ENCODE measurements at places on chromosomes 6 and 20.

DNA sequence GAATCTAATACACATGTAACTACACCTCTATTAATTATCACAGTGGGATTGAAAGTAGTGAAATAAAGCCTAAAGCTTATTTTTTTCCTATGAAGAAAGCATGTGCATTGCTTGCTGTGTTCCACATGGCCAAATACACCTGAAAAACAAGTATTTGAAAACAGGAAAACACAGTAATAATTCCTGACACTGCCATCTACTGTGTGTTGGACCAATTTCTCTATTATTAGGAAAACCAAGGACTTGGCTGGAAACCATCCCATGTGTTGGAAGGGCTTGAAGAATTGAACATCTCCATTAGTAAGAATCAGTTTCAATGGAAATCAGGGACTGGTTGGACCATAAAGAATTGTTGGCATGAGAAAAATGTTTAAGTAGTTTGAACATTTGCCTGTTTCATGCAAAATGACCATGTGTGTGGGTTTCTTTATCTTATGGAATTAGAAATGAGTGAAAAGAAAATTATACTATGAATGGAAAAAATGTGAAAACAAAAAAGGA is 124.1 kb downstream of the PHF3 start:
- no peak for DNase-seq

DNA sequence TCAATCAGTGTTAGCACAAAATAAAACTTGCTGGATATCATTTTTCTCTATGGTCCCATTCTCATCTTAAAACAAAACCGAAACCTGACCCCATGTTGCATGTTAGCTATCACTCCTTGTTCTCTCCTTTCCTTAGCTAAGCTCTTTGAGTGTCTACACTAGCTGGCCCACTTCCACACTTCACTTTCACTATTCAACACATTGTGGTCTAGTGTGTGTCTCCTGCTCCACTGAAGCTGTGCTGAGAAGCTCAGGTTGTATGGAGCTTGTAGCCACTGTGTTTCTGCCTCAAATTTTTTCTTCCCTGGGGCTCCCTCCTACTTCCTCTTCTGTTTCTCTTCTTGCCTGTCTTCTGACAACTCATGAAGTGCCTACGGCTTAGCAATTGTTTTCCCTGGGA is 223.0 kb downstream of the NKAIN2 start:
- no peak for DNase-seq

DNA sequence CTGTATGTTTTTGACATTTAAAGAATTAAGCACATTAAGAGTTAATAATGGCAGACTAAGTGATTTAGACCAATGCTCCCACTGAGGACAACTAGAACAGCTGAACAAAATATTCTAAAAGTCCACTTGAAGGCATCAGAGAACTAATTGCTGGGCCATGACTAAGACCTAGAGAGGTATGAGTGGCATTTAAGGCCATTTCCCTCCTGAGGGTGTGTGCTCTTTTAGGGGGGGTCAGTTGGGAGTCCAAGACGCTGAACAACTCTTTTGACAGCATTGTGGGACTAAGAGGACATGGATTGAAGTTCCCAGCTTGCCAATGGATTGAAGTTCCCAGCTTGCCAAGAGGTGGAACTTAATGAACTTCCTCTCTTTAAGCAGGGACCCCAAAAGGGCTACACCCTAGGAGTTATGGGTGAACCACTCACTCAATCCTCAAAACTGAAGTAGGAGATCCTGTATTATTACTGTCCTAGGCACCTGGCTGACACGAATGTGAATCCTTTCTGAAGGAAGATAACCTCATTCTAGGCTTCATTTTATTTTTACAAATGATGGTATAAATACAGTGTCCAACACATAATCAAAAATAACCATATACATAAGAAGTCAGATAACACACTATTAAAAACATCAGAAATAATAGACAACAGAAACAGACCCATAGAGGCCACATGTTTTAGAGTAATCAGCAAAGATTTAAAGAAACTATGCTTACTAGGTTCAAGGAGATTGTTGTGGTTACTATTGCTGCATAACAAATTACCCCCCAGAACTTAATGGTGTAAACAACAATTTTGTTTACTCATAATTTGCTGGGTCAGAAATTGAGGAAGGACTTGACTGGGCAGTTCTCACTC is 175.1 kb downstream of the VEGFA start:
- no peak for DNase-seq

GRCh38 chr20:55090286-55090685 is 614.9 kb downstream of the DOK5 start:
- no peak for DNase-seq

DNA sequence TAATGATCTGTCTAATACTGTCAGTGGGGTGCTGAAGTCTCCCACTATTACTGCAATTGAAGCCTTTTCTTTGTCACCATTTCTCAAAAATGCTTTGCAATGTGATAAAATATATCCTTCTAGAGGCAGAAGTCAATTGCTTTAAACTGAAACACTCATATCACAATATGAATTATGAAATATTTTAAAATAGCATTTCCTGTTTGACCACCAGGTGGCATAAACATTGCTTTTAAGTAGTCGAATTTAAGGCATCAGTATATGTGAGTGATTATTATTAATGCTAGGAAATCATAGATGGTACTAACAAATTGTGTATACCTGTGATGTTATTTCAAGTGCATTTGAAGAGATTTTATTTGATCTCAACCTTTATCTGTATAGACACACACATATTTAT is 87.5 kb downstream of the MEI4 start:
- no peak for DNase-seq

DNA sequence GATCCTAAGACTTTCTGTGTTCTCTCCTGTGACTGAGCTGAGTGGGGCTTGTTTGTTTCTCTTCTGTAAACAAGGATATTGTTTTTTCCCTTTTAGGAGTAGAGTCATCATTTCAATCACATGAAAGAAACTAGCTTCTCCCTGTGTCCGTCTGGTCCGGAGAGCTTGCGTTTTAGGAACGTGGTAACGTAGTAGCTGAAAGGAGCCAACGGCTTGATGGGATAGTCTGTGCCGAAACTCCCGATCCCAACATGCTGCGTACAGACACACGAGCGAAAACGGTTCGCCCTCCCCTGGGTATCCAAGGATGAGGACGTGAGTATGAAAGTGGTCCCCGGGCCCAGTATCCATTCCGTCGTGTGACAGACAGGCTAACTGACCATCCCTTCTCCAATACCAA is 146.5 kb downstream of the ZMYND8 start:
- DNase-seq = no peak

DNA sequence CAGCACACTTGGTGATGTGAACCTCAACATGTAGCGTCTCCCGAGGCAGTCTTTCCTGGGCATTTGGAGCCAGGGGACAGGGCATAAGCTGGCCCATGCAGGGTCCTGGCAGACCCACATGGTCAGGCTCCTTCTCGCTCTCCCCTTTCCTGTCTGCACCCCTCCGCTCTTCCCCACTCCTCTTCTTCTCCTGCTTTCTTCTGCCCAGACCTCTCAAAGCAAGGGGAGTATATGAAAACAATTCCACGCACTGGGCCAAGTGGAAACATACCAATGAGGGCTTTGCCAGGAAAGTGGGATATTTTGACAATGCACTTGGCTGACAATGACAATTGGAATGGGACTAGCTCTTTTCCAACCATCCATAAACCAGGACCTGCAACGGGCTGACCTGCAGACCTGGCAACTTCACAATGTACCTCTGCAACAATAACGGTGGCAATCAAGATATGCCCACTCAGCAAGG is 58.9 kb upstream of the TRAF3IP2 start:
- DNase-seq = no peak

DNA sequence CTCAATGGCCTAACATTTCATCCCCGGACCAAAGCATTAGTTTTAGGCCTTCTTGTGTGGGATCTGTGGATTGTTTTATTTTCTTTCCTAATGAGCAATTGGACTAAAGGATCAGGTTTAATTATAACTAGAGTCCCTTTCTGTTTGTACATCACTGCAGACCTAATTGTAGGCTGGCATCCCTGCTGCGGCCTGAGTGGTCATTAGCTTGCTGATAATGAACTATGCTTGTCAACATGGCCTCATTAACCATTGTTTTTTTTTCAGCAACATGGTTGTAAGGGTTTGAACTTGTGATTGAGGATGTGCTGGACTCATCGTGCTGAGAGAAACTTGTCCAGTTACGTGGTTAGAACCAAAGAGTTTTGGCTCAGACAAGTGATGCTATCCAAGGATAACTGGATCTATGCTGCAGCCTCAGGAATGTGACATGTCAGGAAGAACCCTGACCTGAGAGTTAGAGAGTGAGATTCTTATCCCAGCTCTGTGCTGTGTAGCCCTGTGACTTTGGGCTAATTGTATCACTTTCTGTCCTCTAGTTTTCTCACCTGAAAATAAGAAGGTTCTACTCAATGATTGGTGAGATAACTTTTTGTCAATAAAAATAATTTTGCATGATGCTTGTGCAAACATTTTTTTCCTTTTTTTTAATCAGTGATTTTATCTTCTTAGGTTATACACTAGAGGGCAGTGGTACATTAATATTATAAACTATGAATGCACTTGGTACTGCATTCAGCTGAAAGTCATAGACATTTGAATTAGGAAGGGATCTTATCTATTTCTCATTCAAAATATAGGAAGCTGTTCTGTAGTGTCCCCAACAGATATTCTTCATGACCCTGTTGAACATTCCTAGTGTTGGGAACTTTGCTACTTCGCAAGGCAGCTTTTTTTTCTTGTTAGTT is 140.9 kb downstream of the RNF144B start:
- DNase-seq = no peak

- DNase-seq = no peak
These were observed 8.0 kb downstream of the TMEM181 start for GRCh38 chr6:158567871-158568401.

DNA sequence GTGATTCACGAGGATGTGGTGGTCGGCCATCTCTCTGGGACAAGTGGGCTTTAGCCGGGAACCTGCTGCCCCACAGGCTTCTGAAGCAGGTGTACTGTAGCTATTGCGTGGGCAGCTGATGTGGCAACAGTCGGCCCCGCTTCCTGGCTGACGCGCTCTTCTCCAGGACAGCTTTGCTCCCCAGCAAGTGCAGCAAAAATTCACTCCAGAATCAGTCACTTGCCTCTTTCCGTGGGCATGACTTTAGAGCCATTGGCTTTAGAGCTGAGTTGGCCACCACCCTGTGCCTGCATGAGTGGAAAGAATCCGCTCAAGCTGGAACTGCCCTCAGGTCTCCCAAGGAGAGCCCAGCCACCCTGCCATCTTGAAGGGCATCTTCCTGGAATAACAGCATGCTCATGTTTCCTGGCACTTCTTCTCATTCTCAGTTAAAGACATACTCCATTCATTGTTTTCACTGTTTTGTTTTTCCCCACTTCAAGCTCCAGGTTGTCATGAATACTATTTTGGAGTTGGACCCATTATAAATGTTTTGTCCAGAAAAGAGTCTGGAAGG is 178.3 kb downstream of the ZDHHC14 start:
- no peak for DNase-seq

- no peak for DNase-seq
These were observed 589 bp downstream of the RNF5 start for GRCh38 chr6:32178547-32179440.

GRCh38 chr6:26592649-26593048 is 4.1 kb upstream of the ABT1 start:
- no peak for DNase-seq

DNA sequence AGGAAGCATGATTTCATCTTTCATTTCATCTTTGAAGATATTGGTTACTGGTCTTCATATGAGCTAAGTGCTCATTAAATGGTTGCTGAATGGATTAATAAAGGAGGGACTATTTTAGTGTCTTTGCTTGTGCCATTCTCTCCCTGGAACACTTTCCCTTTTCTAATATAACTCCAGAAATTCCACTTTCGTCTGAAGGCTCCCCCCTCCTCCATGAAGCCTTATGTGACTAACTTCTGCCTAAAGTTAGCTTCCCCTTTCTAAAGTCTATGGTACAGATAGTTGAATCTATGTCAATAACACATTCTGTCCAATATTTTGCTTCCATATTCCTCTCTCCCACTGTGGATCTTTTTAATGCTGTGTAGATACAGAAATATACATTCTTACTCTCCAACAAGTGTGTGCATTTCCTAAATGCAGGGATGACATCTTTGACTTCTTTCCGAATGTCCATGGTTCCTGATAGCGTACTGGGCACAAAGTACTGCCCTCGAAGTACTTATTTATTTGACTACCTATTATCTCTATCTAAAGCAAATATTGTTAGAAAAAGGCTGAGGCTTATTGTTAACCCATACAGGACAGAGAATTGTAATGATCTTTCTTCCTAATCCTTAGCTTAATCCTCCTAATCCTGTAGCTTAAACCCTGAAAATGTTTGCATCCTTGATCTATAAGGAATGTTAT is 84.7 kb upstream of the ELOVL5 start:
- no peak for DNase-seq

GRCh38 chr6:84927551-84927950 is 163.2 kb upstream of the TBX18 start:
- no peak for DNase-seq

- DNase-seq = no peak
These were observed 89.5 kb downstream of the TIAM2 start for GRCh38 chr6:155084431-155085123.

- no peak for DNase-seq
These were observed 35.3 kb upstream of the PTGIS start for GRCh38 chr20:49603209-49603627.

DNA sequence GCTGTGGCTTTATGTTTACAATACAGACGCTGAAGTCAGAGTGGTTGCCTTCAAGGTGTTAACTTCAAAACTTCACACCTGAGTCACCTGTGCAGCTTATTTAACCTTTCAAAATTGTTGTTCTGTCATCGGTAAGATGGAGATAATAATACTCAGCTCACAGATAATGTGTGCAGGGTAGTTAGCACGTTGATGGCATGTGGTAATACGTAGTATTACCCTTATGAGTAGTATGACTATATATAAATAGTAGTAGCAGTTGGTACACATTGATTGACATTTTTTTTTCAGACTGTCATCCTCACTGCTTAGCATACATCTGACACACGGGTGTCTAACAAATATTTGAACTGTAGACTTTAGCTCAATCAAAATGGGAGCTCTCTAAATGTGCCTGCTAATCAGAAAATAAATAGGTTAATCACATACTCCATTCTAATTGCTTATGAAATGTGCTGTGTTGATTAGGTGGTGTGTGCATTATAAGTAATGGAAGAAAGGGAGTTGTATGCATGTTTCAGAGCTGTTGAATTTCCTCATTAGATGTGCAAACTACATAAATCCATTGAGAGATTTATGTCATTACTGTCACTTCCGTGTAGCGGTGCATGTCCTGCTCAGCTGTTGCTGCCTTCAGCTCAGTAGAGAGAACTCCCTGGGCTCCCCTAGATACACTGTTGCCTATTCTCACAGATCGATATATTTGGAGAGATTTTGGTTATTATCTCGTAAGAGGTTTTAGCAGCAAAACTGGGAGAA is 11.2 kb upstream of the MROH8 start:
- no peak for DNase-seq

DNA sequence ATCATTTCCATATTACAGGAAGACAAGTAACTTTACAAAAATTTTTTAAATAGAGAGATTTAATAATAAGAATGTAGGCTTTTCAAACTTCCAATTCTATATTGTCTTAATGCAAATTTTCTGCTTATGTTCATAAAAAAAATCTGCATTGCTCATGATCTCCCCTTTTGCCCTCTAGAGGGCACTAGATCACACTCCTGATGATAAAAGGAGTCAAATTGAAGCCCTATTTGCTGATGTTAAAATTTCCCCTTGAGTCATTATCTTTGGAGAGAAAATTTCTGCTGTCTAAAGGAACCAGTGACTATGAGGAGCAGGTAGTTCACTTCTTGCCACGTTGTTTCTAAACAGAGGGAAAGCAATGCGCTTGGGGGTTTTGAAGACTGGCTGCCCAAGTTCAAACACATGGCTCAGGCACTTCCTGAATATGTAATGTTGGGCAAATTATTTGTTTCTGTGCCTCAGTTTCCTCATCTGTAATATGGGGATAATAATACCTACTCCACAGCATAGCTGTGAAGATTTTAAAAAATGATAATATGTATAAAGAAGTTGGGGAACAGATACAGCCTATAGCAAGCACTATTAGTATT is 874.2 kb downstream of the TFAP2A start:
- DNase-seq = no peak
